ENCODE measurements at places on chromosomes 11 and 22. TPM values are rescaled to one million over a fixed set of nuclear protein-coding genes. Genes with fewer than 3 reads are reported as not detected.

- peaks cover 3% of the 10 kb centered on the region for H3K27me3 ChIP-seq
- no peaks in the 10 kb centered on the region for H3K4me1 ChIP-seq
- H3K36me3 ChIP-seq = no peaks in the 10 kb centered on the region
- no peak for DNase-seq
- H3K27ac ChIP-seq = no peak overlapping the region
These were observed 58.2 kb upstream of the LRRC55 start for GRCh38 chr11:57123590-57123989.

The MAP6 gene
- total RNA-seq = 13.8 TPM

DNA sequence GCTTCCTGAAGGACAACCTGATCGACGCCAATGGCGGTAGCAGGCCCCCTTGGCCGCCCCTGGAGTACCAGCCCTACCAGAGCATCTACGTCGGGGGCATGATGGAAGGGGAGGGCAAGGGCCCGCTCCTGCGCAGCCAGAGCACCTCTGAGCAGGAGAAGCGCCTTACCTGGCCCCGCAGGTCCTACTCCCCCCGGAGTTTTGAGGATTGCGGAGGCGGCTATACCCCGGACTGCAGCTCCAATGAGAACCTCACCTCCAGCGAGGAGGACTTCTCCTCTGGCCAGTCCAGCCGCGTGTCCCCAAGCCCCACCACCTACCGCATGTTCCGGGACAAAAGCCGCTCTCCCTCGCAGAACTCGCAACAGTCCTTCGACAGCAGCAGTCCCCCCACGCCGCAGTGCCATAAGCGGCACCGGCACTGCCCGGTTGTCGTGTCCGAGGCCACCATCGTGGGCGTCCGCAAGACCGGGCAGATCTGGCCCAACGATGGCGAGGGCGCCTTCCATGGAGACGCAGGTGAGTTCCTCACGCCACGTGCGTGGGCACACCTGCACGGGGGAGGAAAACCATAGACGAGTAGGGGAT lies 1.5 kb downstream of the BCR start:
- H3K36me3 ChIP-seq = no peaks in the 10 kb centered on the region
- no peaks in the 10 kb centered on the region for H3K27me3 ChIP-seq
- DNase-seq = no peak
- no peaks in the 10 kb centered on the region for H3K4me1 ChIP-seq
- H3K27ac ChIP-seq = peak overlapping the region; percentile 9

DNA sequence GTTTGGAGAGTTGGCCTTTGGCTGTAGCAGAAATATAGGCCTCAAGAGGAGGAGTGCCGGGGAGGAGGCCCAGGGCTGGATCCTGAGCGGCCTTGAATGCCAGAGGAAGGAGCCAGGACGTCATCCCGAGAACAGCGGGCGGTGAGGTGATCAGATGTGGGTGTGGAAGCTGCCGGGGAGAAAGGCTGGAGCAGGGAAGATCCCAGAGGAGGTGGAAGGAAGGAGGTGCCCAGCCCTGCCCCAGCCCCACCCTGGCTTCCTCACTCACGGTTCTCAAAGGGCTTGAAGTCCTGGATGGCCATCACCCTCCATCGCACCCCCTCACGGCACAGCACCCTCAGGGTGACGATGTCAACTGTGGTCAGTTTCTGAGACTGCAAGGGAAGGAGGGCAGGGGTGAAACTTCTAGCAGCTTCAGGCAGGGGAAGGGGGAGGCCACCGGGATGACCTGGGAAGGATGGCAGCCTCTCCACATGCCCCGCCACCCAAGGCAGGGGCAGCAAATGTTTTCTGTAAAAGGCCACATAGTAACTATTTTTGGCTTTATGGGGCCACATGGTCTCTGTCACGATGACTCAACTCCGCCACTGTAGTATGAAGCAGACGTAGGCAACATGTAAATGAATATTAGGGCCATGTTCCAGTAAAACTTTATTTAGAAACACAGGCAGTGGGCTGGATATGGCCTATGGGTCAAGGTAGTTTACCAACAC lies 10.7 kb downstream of the IL2RB start:
- H3K36me3 ChIP-seq = no peaks in the 10 kb centered on the region
- no peak overlapping the region for H3K27ac ChIP-seq
- no peak for DNase-seq
- no peak overlapping the region for H3K4me3 ChIP-seq
- H3K27me3 ChIP-seq = no peaks in the 10 kb centered on the region

GRCh38 chr11:12216671-12217374 lies 106.4 kb downstream of the MICAL2 start:
- H3K4me1 ChIP-seq = peaks cover 2% of the 10 kb centered on the region
- no peak overlapping the region for H3K4me3 ChIP-seq
- peaks cover 6% of the 10 kb centered on the region for H3K36me3 ChIP-seq
- peak overlapping the region; percentile 77 for H3K27ac ChIP-seq
- H3K27me3 ChIP-seq = no peaks in the 10 kb centered on the region

The KRTAP5-10 gene
- not detected for total RNA-seq

GRCh38 chr11:61460986-61461385 lies 31.1 kb downstream of the SDHAF2 start:
- H3K27ac ChIP-seq = no peak overlapping the region
- peaks cover 1% of the 10 kb centered on the region for H3K36me3 ChIP-seq

The ATF4 gene
- total RNA-seq = 305 TPM

- no peaks in the 10 kb centered on the region for H3K27me3 ChIP-seq
- H3K4me3 ChIP-seq = no peak overlapping the region
- H3K36me3 ChIP-seq = no peaks in the 10 kb centered on the region
These were observed 295.2 kb upstream of the CCDC179 start for GRCh38 chr11:23155503-23155902.

GRCh38 chr11:61480994-61481335 lies 27.6 kb upstream of the LRRC10B start:
- H3K36me3 ChIP-seq = no peaks in the 10 kb centered on the region
- H3K27me3 ChIP-seq = no peaks in the 10 kb centered on the region
- H3K27ac ChIP-seq = no peak overlapping the region
- H3K4me1 ChIP-seq = no peaks in the 10 kb centered on the region
- no peak for DNase-seq

The SLC1A2 gene
- total RNA-seq = 1.1 TPM

DNA sequence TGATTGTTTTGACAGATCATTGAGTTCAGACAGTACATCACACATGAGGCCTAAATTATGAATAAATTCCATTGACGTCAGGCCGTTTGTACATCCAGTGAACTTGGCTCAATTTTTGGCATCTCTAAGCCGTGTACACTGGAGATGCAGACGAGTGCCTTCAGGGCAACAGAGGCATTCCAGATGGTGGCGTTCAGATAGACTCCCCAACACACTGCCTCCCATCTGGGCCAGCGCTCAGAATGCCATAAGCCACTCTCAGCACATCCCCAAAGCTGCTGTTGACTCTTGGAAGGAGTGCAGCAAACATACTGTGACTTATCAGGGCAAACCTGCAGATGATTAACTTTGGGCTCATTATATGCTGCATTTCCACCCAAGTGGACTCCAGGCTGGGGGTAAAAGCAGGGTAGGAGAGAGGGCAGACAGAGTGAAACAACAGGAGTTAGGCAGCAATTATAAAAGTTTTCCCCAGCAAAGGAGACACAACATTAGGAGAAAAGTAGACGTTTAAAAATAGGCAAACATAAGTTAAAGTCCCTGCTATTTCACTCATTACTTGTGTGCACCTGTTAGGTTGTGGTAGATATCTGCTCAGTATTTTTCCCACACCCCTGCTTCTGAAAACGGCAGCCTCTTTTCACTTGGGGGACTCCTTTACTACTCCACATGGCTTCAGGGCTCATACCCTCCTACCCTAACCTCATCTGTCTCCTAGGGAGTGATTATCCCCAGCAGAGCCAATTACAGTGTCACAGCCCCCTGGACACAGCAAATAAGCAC lies 60.2 kb upstream of the PDE3B start:
- H3K4me3 ChIP-seq = no peak overlapping the region
- H3K27me3 ChIP-seq = no peaks in the 10 kb centered on the region
- no peaks in the 10 kb centered on the region for H3K36me3 ChIP-seq
- H3K27ac ChIP-seq = no peak overlapping the region
- DNase-seq = no peak
